ENCODE measurements at places on chromosomes 12 and 14.

- DNase-seq, result no peak
Measured at GRCh38 chr14:101370593-101371569, 190.4 kb upstream of the DIO3 start.

DNA sequence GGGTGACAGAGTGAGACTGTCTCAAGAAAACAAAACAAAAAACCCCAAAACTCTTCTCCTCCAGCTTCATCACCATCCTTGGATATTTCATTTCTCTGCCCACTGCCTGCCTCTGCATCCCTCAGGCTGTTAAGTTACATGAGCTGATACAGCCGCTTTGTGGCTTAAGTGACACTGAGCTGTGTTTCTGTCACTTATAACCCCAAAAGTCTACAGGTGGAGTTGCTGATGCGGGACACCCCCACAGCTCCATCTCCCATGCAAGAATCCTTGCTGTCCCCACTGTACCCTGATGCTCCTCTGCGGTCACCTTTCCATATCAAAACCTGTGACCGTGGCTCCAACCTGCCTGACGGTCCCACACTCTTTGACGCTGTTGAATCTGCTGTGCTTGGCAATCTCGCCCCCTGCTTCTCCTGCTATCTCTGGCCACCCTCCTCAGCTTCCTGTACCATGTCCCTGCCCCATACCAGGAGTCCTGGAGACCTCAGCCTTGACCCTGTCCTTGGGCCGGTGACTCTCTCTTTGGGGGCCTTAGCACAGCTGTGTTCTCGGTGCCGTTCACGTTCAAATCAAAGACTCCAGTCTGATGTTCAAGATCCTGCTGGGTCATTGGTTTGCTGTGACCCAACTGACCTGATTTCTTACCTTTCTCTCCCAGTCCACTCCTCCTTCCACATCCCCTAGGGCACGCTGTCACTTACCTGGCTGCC is 20.3 kb downstream of the HVCN1 start:
- no peak for DNase-seq

GRCh38 chr12:693934-694533 is 30.8 kb upstream of the NINJ2 start:
- DNase-seq, result no peak

GRCh38 chr14:34498684-34499412 is 36.8 kb upstream of the SPTSSA start:
- DNase-seq, result no peak

GRCh38 chr14:93989939-93990338 is 7.2 kb upstream of the CCDC197 start:
- no peak for DNase-seq

- DNase-seq, result no peak
Measured at GRCh38 chr14:23793532-23793931, 157.4 kb downstream of the DHRS2 start.

- peak; percentile 49 for DNase-seq
Measured at GRCh38 chr12:45644541-45644940, 85.0 kb upstream of the ARID2 start.

GRCh38 chr14:92340931-92341330 is 18.0 kb downstream of the SLC24A4 start:
- DNase-seq, result no peak

DNA sequence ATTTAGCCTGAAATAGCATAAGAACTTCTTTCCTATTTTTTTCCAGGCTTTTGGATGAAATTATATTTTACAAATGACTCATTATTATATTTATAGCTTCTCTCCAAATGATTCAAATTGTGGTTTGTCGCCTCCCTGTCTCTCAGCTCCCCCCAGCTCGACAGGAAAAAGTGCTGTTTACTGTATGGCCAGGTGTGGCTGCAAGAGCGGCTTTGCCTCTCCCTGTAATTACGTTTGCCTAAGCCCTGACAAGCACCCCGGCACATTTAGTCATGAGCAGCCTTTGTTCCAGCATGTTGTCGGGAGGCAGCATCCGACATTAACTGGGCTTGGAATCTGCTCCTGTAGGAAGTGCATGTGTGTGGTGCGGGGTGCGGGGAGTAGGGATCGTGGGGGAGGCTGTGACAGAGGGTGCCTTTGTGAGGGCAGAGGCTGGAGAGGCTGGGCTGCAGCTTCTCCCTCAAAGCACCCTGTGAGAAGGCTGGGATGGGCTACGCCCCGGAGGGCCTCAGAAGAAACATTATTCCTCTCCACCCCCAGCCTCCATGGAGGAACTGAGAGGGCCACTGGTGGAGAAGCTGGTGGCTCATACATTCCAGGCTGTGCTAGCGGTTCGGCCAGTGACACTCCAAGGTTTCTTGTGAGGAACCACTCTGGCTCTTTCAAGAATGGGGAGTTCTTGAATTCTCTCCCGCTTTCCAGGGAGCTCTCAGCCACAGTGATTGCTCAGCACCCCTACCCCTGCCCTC is 42.1 kb upstream of the CTDSP2 start:
- DNase-seq, result peak; percentile 94

DNA sequence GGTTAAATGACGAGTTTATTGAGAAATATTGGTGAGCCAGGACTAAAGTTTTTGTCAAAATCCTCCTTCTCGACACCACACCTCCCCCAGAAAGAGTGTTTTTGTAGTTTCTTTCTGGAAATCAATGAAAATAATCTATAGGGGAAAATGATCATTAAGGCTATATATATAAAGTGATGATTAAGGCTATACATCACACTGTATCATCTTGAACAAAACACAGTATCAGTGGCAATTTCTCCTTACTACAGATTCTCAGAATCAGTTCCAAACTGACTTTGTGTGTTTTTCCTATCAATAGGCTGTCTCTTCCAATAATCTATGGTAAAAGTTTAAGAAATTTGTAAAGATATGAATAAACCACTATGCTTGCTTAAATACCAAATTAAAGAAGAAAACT is 81.7 kb downstream of the IFNG-AS1 start:
- no peak for DNase-seq

DNA sequence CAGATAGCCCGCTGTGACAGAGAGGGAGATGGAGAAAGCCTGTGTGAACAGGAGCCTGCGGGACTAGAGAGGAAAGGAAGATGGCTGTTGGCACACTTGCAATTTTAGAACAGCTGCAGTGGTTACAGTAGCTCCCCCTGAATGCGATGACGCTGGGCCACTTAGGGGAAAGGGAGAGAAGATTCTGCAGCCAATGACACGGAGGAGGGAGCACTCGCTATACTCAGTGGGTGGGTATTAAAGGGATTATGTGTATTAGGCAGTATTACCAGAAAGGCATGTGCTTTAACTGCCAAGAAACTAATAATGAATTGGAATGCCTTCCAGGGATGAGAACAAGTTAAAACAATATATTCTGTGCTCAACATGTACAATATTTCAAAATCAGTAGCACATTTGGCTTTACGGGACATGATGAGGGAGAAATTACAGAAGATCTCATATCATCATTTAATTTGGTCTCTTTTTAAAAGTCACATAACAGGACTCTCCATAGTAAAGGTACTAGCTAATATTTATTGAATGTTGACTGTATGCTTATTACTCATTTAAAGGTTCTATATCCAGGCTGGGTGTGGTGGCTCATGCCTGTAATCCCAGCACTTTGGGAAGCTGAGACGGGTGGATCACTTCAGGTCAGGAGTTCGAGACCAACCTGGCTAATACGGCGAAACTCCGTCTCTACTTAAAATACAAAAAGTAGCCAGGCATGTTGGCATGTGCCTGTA is 35.9 kb upstream of the FOS start:
- DNase-seq, result peak; percentile 72

GRCh38 chr12:69275471-69275891 is 36.1 kb downstream of the CPSF6 start:
- no peak for DNase-seq

DNA sequence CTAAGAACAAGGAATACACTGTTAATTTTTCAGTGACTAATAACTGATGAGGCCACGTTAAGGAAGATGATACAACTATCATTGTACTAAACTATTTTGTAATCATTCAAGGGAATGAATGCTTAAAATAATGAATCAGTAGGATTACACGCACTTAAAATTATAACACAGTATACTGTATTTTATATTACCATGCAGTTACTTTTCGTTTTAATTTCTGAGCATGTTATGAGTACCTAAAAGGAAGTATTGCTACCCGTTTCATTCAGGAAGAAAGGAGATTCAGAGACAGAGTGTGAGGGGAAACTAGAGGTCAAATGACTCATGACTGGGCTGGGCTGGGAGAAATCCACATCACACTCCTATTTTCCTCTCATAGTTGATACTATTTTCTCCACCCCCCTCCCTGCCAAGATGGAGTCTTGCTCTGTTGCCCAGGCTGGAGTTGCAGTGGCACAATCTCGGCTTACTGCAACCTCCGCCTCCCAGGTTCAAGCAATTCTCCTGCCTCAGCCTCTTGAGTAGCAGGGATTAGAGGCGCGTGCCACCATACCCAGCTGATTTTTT is 202.0 kb downstream of the PPM1H start:
- peak; percentile 20 for DNase-seq

DNA sequence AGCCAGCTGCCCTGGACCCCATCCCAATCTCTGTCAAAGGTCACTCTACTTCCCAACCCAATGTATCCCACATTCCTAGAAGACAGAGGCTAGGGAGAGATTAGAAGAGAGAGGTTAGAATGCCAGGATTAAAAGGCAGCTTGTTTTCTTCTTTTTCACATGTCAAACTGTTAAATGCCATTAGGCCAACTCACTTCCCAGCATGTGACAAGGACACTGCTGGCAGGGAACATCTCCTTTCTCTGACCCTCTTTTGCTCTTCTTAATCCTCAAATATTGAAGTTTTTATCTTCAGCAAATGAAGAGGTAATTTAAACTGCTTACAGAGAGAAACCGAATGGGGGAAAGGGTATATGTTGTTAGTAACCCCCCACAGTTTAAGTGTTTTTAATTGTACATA is 89.1 kb downstream of the BBS10 start:
- no peak for DNase-seq

DNA sequence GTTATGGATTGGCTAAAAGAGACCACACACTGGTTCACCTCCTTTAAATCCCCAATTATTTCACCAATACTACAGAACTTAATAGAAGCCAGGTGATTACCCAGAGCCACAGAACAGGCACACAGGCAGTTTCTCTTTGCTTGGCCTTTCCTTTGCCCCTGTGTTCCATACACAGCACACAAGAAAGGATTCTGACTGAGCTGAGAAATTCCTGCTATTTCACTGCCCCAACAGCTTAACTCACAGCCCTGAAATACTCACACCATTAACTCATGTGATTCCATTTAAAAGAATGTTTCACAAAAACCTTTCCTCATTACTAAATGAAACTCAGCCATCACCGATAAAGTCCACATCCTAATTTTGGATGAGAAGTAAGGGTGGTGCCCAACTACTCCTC is 133.6 kb downstream of the MED13L start:
- DNase-seq, result no peak

DNA sequence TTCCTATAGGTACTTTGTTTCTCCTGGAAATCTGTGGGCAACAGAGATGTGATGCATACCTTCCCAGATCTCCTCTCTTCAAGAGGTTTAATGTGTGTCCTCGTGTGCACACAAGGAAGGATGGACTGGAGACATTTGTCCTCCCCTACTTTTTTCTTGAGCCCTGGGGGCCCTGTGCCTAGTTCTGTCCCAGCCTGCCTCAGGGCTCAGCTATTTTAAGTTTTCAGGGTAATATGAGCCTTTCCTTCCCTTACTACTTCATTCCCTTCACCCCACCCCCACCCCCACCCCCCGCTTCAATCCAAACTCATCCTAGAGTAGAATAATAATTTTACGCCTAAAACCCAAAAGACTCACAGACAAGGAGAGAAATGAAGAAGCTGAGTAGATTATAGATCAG is 446 bp downstream of the STAC3 start:
- DNase-seq, result no peak

- no peak for DNase-seq
Measured at GRCh38 chr14:91310606-91311283, 66.2 kb upstream of the GPR68 start.

DNA sequence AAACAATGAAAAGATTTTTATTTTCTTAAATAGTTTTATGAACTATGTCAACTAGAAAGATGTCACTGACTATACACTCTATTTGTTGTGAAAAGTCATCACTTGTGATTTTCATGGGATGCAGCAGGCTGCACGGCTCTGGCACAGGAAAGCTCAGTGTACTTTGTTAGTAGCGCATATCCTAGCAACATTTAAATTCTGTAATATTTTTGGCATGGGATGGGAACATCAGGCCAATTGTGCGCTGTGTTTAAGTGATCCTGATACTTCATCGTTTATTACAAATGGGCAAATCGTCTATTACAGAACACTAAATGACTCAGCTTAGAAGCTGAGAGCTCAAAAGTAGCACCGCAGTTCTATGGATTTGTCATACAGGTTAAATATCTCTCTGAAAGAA is 60.7 kb upstream of the SAV1 start:
- DNase-seq, result no peak

DNA sequence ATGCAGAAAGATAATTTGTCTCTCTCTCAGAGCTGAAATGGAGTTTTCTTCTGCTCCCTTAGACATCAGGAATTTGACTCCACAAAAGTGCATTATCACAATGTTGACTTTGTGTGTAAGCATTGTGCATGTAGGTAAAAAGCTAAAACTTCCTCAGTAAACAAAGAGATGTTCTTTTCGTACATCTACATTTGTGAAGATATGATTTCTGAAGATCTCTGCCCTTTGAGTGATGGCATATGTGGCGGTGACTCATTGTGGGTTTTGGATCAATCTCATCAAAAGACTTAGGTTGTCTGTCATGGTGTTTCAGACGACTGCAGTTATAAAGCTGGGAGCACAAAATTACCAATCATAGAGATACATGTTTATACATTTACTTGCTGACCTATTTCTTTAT is 411.4 kb upstream of the LMO3 start:
- DNase-seq, result no peak

- no peak for DNase-seq
Measured at GRCh38 chr12:67957383-67957782, 31.9 kb upstream of the IFNG-AS1 start.

- no peak for DNase-seq
Measured at GRCh38 chr12:43675048-43675904, 83.3 kb downstream of the PUS7L start.

DNA sequence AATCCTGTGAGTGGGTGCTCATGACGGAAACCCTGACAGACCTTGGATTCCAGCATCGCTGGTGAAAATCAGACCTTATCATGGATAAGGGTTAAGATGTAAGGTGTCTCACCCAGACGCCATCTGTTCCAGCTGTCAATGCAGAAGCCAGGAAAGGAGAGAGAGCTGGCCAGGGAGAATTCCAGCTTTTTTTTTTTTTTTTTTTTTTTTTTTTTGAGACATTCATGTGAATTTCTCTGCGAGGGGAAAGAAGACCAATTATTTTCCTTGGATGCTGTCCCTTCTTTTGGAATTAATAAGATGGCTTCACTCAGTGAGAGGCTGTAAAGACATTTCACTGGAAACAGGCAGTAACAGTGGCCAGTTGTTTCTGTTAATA is 1.8 kb downstream of the TRAF3 start:
- no peak for DNase-seq

- DNase-seq, result no peak
Measured at GRCh38 chr14:68789821-68790643, 2.8 kb downstream of the ZFP36L1 start.

GRCh38 chr12:73599268-73599667 is 938.4 kb upstream of the ATXN7L3B start:
- no peak for DNase-seq

Measured in epithelial cell of prostate (primary cell).